ENCODE measurements at places on chromosomes 5 and 9.
A peak's percentile ranks its signal among the peaks of the same experiment; 100 is the strongest.

DNA sequence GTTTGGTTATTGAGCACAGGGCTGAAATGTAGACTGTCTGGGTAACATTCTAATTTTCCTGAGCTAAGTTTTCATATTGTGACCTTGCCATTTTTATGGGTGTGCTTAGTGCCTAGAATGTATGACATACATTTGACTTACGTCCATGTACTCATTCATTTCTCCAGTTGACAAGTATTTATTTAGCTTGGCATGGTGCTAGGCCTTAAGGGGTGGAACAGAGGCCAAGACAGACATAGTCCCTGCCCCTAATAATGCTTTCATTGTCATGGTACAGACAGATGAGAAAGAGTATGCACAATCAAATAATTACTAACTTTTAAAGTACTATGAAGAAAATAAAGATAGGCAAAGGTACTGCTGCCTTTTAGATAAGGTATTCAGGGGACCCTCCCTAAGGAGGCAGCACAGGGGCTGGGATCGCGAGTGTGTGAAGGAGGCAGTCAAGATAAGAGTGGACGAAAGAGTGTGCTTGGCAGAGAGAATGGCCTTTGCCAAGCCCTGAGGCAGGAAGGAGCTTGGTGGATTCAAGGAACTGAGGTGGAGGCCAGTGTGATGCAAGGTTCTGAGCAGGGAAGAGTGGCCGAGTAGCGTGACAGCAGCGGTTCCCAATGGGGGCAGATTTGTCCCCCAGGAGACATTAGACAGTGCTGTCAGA, 128.0 kb downstream of the PIP5K1B start:
- DNase-seq, result no peak

DNA sequence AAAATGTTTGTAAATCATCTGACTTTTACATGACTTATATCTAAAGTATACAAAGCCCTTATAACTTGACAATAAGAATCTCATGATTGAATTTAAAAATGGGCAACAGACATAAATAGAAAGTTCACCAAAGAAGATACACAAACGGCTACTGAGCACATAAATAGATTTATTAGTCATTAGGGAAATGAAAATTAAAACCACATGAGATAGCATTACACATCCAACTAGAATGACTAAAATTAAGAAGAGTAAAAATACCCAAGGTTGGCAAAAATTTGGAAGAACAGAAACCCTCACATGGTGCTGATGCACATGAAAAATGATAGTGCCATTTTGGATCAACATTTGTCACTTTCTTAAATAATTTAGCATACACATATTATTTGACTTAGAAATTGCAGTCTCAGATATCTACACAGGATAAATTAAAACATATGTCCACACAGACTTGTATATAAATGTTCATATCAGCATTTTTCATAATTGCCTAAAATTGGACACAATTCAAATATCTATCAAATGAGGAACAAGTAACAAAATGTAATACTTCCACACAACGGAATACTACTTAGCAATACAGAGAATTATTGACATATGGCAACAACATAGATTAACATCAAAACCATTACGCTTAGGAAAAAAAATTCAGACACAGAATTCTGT, 359.1 kb upstream of the DAB2 start:
- no peak for DNase-seq

GRCh38 chr9:110776221-110776620, 107.6 kb downstream of the MUSK start:
- DNase-seq, result no peak

- no peak for DNase-seq
Measured at GRCh38 chr5:78560000-78560855, 88.3 kb downstream of the LHFPL2 start.

GRCh38 chr9:78131969-78132700, 100.5 kb upstream of the GNAQ start:
- DNase-seq, result no peak

DNA sequence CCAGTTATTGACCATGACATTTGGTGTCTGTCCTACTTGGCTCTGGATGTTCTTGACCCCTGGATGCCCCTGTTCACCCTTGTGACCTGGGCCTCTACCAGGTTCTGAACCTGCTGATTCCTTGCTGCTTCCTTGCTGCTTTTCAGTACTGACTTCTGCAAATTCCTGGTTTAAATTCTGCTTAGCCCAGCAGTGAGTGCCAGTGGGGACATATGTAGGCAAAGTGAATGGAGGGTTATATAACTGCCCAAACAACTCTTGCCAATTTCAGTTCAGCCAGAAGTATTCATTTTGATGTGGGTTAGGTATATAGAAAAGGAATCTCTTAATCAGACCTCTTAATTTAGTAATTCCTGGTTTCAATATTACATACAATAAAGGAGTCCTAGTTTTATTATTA, 220.6 kb downstream of the TAF11L14 start:
- DNase-seq, result no peak

DNA sequence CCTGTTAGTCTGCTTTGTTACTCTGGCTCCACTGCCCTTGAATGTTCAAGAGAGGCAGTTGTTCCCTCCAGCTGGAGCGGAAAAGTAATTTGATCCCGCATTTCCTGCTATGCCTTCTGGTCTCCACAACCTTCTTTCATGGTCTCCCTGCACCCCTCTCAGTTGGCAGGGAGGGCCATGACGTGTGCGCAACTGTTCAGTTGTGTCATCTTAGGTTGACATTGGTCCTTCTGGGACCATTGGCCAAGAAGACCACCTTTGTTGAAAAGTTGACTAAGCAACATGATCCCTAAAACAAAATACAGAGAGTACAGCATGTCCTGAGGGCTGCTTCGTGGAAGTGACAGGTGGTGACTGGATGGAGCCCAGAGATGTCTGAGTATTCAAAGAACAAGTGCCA, 192.5 kb upstream of the TUT7 start:
- no peak for DNase-seq

DNA sequence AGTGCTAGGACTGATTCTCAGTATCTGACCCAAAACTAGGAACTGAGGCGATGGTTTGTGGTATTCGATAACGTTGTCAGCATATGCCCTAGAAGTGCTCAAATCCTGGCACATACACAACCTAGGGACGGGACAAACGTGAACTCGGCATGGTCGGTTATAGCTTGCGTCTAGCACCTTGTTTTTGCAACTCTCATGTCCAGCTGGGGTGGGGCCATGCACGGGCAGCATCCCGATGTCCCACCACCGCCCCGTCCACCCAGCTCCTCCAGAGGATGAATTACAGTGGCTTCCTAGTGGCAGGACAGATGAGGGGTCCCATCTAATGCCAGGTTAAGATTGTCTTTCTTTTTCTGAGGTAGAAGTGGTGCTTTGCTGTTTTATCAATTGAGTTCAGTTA, 31.6 kb downstream of the PROP1 start:
- no peak for DNase-seq

DNA sequence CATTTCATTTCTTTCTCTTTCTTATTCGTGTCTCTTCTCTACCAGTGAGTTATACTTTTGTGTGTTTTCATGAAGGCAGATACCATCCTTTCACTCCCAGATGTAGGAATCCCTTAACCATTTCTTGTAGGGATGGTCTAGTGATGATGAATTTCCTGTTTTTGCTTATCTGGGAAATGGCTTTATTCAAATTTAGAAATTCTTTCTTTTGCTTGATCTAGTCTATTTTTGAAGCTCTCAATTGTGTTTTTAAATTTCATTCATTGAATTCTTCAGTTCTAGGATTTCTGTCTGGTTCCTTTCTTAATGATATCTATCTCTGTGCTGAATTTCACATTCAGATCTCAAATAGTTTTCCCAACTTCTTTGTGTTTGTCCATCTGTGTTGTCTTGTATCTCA, 95.9 kb upstream of the TBC1D2 start:
- no peak for DNase-seq

- DNase-seq, result no peak
Measured at GRCh38 chr9:116002624-116003023, 151.0 kb upstream of the PAPPA start.

DNA sequence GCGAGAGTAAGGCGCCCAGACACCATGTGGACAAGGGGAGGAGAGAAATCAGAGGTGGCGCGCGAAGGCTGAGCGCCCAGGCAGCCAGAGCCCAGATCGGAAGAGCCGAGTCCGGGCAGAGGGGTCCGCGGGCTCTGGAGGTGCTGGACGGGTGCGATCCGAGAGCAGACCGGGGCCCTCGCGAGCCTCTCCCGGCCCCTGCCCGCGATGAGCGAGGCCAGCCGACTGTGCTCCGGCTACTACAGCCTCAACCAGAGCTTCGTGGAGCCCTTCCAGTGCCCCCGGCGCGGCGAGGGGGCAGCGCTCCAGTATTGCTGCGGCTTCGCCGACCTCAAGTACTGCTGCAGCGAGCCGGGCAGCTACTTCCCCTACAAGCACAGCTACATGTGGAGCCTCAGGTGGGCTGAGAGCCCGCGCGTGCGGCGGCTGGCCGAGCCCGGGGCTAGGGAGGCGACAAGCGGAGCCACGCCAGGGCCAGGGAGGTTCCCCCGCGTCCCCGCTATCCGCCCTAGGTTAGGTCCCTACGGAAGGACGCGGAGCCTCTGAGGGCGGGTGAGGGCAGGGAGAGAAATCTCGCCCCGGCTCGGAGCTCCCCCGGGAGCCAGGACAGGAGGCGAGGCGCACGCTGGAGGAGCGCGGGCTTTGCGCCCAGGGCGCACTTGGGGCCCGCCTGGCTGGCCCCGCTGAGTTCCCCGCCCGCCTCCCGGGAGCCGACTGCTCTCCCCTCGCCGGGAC, at the start of gene SHISAL2B:
SHISAL2B (plus strand) TSS at position 87 of the 735 bp plus-strand sequence; CDS start at position 208, 121 bp downstream.
- DNase-seq, result peak; percentile 7

GRCh38 chr9:69829484-69829883, 8.9 kb downstream of the CFAP95 start:
- DNase-seq, result no peak

DNA sequence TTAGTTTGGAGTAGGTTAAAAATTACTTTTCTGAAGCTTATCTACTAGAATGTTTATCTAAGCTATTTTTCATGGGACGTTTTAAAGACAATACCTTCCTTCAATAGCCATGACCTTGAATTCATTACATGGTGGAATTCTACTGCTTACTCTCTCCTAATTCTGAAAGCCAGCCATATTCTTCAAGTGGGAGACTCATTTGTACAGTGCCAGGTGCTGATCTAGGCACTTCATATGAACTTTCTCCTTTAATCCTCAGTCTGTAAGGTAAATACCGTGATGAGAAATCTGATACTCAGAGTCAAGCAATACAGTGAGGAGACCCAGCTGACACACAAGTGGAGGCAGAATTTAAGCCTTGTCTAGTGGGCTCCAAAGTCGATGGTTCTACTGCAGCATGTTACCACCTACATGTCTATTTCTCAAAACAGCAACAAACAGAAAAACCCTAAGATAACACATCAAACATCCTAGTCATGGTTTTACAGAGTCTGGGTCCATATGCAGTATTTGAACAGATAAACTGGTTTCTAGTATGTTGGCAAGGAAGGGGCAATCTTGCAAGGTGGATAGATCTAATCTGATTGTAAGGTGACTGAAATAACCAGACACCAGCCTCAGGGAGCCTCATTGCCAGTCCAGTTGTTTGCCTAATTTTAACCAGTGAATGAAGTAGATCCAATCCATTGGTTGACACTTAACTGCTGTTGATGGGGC, 243.7 kb downstream of the PIK3R1 start:
- DNase-seq, result no peak

DNA sequence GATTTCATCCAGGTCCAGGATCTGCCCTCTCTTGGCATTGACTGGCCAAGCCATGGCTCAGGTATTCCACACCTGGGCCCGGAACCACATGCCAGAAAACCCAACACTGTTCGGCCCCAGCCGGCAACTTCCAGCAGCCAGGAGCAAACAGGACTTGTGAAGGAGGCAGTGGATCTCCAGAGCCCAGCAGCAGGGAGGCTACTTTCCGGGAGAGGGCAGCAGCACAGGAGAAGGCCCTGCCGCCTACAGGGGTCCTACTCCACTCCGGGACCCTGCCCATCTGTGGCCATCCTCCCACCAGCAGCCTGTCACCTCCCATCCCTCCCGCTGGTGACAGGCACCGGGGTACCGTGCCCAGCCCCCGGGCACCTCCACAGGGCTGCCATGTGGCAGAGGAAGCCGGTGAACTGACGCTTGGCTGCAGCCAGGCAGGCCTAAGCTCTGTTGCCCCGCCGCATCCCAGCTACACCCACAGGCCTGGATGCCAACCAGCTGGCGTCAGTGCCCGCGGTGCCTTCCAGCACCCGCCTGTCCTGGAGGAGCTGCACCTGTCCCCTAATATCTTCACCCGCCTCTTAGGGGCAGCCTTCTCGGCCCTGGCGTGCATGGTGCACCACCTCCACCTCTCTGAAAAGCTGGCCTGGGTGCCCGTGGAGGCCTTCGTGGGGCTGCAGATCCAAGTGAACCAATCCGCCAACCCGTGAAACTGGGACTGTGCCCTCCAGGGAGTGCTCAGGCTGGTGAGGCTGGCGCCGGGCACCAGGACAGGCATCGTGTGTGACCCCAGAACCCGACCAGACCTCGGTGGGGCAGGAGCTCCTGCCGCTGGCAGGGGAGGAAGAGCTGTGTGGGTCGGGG, 18.9 kb upstream of the SLC30A5 start:
- DNase-seq, result no peak

DNA sequence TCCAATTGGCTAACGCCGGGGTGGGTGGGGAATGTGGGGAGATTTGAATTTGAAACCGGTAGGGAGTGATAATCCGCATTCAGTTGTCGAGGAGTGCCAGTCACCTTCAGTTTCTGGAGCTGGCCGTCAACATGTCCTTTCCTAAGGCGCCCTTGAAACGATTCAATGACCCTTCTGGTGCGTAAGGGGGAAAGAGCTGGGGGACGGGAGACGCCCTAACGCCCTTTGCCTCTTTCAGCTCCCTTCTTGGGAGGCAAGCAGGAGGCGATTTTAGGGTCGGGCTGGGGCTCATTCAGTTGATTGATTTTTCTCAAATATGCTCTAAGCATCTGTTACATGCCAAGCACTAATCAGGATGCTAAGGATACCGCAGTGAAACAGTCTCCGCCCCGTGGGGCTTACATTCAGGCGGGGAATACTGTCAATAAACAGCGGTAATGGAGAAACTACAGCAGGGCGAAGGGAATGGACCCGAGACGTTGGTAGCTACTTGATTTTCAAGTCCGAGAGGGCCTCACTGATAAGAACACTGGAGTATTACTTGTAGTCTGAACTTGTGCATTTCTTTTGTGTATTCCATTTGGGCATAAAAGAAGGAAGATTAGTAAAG, at the start of gene HMMR:
HMMR (plus strand) TSS at position 71 of the 610 bp plus-strand sequence; CDS start at position 132, 61 bp downstream.
- no peak for DNase-seq

- DNase-seq, result peak; percentile 48
Measured at GRCh38 chr9:68505681-68506409, 34.8 kb downstream of the TMEM252 start.

GRCh38 chr5:175471196-175471595, 7.2 kb upstream of the SFXN1 start:
- DNase-seq, result no peak

- DNase-seq, result no peak
Measured at GRCh38 chr5:172757394-172758010, 13.5 kb downstream of the DUSP1 start.

- no peak for DNase-seq
Measured at GRCh38 chr5:40515476-40515875, 164.2 kb upstream of the PTGER4 start.

- no peak for DNase-seq
Measured at GRCh38 chr5:181098762-181099601, 32.0 kb downstream of the OR2V1 start.

Measured in B cell (primary cell).